GM04503 (cell line): ENCODE measurements at places on chromosomes 13 and 19.
A peak's percentile ranks its signal among the peaks of the same experiment; 100 is the strongest.

DNA sequence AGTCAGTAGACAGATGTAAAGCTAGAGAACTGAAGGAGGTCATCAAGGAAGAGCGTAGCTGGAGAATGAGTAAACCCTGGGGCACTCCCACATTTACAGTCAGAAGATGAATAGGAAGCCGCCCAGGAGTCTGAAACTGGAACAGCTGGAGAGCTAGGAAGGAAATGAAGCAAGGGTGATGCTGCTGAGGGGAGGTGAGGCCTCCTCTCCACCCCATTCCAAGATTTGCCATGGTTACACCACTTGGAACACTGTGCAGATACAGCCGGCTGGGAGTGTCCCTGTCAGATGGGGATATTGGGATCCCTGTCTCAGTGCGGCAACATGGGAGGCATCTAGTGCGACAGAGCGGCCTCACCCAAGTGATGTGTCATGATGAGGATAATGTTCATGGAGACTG, 51.8 kb upstream of the GPI start:
- DNase-seq = no peak

- no peak for DNase-seq
These were observed 171.5 kb downstream of the DLEU7 start for GRCh38 chr13:50672025-50672424.

GRCh38 chr13:99256709-99257108, 1.5 kb downstream of the GPR18 start:
- peak; percentile 53 for DNase-seq

DNA sequence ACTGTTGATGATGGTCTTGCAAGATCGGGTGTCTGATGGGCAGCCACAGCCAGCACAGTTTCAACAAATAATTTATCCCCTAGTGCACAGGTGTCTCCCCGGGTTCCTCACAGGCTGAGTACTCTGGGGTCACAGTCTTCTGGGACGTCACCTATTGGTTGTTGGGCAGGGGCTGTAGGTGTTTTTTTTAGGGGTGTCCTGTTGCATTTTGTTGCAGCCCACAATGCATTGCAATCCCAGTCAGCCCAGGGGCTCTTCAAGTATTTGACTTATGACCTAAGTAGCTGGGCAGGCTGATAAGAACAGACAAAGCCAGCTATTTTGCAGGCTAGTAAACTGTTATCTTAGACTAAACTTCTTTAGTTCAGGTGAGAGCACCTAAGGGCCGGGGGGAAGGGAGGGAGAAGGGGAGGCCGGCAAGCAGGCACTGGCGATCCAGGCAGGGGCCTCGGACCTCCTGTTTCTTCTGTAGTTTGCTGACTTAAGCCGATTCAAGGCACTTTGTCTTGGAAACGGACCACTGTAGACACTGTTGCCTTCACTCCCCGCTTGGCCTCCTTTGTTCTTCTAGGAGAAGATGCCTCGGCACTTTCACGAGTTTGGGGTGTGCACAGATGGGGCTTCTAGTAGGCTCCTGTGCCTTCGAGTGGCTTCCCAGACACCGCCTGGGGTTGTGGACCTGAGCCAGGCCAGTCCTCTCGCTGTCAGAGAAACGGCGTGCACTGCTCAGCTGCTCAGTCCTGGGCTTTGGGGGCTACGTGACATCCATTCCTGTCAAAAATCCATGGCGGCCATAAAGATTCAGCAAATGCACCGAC, 33.9 kb upstream of the GRTP1 start:
- DNase-seq = no peak

- no peak for DNase-seq
These were observed 372.8 kb downstream of the GPC5 start for GRCh38 chr13:91771229-91771628.

DNA sequence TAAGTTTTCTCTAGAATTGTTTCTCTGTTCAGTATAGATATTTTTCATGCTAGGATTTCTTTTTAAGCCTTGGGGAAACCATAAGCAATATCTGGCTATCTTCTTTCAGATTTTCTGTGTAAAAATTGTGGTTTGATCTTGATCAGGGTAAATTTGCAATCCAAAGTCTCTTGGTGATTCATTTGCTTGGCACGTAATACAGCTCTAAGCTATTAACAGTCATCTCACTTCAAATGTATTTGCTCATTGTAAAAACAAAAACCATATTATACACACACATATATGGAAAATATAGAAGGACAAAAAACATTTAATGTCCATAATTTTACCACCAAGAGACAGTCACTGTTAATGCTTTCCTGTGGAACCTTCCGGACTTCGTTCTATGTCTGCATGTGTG, 191.0 kb downstream of the SHISA2 start:
- no peak for DNase-seq

DNA sequence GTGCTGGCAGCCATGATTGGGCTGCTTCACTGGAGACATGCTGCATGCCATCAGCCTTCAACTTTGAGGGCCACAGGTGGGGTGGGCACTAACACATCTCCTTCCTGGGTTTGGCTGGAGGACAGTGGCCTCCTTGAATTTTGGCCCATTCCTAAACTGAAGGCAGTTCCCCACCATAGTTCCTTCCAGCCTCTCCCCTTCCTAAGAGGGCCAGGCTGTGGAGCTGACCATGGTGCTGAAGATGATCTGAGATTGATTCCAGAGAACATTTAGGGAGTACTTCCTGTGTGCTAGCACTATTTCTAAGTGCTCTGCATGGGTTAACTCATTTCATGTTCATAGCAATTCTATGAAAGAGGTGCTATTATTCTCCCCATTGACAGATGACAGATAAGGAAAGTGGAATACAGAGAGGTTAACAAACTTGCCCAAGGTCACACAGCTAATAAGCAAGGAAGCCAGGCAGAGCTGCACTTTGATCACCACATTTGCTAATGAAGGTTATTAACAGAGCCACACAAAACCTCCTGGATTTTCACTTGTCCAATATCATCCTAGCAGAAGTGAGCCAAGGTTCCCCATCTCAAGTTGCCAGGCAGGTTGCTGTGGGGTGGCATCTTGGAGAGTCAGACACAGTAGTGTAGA, 175.3 kb downstream of the ZIC5 start:
- no peak for DNase-seq

- DNase-seq = no peak
These were observed 20.3 kb upstream of the SLITRK6 start for GRCh38 chr13:85819513-85819912.

DNA sequence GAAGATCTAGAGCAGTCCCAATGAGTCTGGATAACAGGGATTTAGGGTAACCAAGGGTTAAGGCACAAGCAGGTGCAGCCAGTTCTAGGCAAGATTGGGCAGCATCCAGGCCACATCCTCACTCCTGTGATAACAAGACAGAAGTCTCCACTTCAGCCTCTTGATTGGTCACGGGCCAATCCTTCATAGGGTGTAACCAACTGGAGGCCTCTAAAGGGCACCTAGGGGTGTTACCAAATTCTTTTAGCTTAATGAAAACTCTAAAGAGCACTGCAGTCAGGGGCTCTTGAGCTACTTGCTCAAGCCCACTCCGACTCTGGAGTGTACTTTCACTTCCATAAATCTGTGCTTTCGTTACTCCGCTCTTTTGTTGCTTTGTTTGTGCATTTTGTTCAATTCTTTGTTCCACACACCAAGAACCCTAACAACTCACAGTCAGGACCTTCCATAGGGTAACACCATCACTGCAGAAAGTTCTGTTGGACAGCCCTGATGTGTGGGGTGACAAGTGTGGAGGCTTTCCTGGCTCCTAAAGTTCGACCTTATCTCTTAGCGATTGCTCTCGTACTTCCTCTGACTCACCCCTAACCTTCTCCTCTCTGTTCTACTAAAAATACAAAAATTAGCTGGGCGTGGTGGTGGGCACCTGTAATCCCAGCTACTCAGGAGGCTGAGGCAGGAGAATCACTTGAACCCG, 36.1 kb downstream of the ZSWIM9 start:
- DNase-seq = no peak

DNA sequence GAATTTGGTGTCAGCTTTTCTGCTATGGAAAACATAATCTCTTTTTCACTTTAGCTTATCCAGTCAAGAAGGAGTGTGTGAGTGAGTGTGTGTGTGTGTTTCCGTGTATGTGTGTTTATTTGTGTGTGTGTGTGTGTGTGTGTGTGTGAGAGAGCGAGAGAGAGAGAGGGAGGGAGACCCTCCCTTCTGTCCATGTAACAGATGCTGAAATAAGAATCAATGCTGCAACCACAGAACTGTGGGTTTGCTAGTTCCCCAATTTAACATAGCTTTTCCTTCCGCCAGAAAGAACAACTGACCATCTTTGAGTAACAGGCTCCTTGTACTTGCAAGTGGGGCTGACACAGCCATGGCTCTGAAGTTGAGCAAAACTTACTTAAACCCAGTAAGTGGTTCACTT, 5.2 kb downstream of the LCP1 start:
- DNase-seq = no peak

DNA sequence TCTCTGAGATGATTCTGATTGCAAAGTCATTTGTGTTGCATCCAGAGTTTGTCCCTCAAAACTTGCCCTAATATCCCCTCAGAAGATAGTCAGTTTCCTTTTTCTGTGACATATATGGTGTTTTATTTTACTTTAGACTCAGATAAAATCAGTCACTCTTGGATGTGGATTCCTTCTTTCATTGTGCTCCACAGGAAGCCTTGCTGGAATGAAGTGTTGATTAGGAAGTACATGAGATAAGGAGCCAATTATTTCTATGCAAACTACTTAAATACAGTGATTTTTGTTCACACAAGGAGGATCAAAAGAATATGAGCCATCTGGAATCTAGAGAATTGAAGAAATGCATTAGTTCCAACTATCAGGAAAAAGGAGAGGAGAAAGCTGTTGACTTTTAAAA, 107.6 kb upstream of the RXFP2 start:
- no peak for DNase-seq

GRCh38 chr13:26706381-26706780, 54.2 kb downstream of the GPR12 start:
- no peak for DNase-seq

- no peak for DNase-seq
These were observed 8.9 kb upstream of the ARHGAP45 start for GRCh38 chr19:1058112-1058511.

- DNase-seq = no peak
These were observed 50.8 kb upstream of the FREM2 start for GRCh38 chr13:38636073-38636472.

DNA sequence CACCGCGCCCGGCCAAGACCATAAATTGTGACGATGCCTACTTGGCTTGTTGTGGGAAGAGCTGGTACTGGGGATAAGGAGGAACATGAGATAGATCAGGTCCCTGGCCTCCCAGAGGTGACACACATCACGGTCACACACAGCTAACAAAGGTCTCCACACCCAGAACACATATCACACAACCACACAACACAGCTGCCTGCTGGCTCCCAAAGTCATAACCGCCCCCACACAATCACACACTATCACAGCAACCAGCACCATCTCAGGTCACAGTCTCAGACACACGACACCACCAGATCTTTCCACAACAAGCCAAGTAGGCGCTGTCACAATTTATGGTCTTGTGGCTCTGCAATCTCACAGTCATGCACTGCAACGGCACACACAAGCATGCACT, 5.7 kb downstream of the COL5A3 start:
- no peak for DNase-seq

DNA sequence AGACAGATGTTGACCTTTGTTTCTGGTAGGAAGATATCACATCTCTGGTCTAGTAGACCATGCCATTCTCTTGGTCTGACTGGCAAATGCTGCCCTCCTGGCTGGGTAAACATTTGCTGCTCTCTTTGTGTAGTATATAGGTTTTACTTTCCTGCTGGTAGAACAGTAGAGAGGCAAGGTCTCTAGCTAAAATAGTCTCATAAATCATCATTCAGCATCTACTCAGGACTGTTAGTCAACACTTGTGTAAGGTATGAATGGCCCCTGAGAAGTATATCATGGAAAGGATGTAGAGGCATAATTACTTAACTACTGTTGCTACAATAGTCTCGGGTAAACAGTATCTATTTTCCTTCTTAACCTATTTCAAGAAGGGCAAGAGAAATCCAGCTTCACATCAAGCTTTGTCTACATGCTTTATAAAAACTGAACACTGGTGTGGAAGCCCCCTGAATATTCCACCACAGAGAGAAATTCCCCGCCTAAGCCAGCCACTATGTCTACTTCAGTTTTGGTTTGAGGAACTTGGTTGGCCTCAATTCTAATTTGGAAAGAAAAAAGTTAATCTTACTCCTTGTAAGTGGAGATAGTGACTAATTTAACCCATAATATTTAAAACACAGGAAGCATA, 18.4 kb upstream of the MYCBP2 start:
- DNase-seq = no peak

DNA sequence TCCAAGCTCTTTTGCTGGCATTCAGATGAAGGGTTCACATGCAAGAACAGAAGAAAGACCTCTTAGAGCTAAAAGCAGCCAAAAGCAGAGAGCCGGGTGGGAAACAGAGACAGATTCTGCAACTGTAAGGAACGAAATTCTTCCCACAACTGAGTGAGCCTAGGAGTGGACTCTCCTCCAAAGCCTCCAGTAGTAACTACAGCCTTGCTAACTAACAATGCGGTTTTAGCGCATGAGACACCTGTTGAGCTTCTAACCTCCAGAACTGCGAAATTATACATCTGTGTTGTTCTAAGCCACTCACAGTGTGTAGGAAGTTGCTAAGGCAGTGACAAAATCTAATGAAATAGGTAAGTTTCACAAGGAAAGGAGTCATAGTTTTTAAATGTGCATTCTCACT, 98.1 kb upstream of the SLITRK1 start:
- no peak for DNase-seq

DNA sequence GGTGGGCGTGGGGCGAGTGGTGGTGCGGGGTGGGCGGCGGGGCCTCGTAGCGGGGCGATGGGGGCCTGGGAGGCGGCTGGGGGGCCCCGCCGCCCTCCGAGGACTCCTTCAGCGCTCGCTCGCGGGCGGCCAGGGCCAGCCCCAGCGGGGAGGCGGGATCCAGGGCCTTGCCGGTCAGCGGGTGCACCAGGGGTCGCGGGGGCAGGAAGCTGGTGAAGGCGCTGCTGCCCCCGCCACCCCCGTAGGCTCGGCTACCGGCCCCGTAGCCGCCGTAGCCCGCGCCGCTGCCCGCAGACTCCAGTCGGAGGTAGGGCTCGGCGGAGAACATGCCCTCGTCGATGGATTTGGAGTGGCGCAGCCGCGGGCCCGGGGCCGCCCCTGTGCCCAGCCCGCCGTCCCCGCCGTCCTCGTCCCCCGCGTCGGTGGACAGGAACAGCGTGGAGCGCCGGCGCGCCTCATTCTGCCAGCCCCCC, 18.6 kb downstream of the C19orf81 start:
- DNase-seq = no peak
